A549 treated with dexamethasone at 1 μM for 4 hours (cell line): ENCODE measurements at places on chromosomes 1 and 21. TPM values are rescaled to one million over a fixed set of nuclear protein-coding genes. Genes with fewer than 3 reads are reported as not detected.

Gene KRTAP21-2
- total RNA-seq = not detected in 5 replicates

Gene TMEM69
- total RNA-seq = 18.0 to 21.6 TPM (median 19.1 TPM) in 5 replicates

Gene ELOA
- total RNA-seq = 29.3 to 32.6 TPM (median 31.6 TPM) in 5 replicates

Gene ELAVL4
- total RNA-seq = not detected in 5 replicates

Gene MFAP2
- total RNA-seq = 0.57 to 2.0 TPM (median 1.3 TPM) in 5 replicates

Gene CD1B
- not detected in 5 replicates for total RNA-seq

Gene RPTN
- 0.02 TPM in 1 of 5 replicates, not detected in the others for total RNA-seq

Gene PSRC1
- total RNA-seq = 16.6 to 22.7 TPM (median 20.9 TPM) in 5 replicates

Gene SPRR5
- total RNA-seq = not detected in 5 replicates

Gene LCE3E
- total RNA-seq = 0.24 to 0.26 TPM in 2 of 5 replicates, not detected in the others

Gene GBP1
- total RNA-seq = 0.07 to 0.21 TPM (median 0.10 TPM) in 5 replicates
